Stimulated activated CD8-positive, alpha-beta memory T cell treated with anti-CD3 and anti-CD28 coated beads, Interleukin-2, amount 100 ng/mL, for 1 hour (primary cell): ENCODE measurements at places on chromosomes 13 and 19.

GRCh38 chr13:33771296-33771695, 46.7 kb upstream of the RFC3 start:
- DNase-seq, result no peak

GRCh38 chr19:41746593-41747227, 8.6 kb upstream of the CEACAM6 start:
- peak; percentile 8 for DNase-seq

GRCh38 chr13:44230071-44230470, 143.6 kb upstream of the SERP2 start:
- DNase-seq, result no peak

GRCh38 chr13:27622102-27622820, 569 bp downstream of the POLR1D start:
- DNase-seq, result peak; percentile 1

DNA sequence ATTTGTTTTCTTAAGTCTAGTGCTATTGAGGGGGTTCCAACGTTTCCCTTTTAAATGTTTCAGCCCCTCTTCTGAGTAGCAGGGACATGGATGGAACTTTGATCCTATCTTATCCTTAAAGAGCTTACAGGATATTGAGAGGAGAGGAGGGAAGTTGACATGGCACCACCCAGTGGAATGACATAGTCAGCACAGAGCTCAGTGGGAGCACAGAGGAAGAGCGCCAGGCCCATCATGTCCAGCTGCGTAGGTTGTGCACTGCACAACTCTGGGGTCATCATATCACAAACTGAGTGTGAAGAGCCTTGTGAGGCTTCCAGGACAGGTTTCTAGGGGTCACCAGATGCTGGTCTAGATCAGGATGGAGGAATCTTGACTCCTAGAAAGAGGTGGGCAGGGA, 4.6 kb upstream of the CDC42EP5 start:
- no peak for DNase-seq

GRCh38 chr13:97194479-97194878, 27.7 kb upstream of the MBNL2 start:
- DNase-seq, result no peak

DNA sequence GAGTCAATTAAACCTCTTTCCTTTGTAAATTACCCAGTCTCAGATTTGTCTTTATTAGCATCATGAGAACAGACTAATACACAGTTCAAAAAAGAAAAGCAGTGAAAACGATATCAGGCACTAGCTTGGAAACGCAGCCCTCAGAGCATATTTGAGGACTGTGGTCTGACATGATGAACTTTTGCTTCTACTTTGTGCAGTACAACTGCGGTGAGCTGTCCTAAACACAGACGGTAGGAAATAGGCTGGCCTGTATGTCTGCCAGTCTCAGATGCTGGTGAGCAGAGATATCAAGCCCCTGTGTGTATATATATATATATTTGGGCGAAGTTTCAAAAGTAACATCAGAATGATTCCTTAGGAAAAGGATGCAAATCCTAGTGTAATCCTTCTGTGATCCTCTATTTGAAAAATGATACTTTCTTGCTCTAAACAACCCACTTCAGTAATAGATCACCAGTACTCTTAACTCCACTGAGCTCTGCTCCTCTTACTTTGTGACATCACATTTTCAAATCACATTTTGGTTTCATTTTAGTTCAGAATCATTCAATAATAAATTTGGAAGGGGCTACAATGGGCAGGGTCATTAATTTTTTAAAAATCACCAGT, 74.4 kb downstream of the TNFRSF19 start:
- DNase-seq, result no peak

GRCh38 chr19:5790559-5791520, at the start of gene DUS3L:
TSS of gene DUS3L (minus strand) at chr19:5791163. CDS start at chr19:5791141, 22 bp downstream.
- DNase-seq, result peak; percentile 88

GRCh38 chr13:79185580-79185979, 220.5 kb downstream of the RBM26 start:
- no peak for DNase-seq

- DNase-seq, result no peak
Observed at GRCh38 chr13:111203736-111204389, 88.8 kb downstream of the ARHGEF7 start.

DNA sequence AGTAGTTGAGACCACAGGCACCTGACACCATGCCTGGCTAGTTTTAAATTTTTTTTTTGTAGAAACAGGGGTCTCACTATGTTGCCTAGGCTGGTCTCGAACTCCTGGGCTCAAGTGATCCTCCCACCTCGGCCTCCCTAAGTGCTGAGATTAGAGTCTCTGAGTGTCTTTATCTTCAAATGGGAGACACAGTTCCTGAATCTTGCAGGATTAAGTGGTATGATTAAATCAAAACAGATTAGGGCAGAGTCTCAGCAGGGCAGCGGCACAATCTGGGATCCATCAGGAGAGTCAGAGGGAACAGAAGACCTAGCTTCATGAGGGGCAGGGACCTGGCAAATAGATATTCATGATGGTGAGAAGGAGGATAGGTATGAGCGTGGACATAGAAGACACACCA, 953 bp downstream of the RLN3 start:
- no peak for DNase-seq

DNA sequence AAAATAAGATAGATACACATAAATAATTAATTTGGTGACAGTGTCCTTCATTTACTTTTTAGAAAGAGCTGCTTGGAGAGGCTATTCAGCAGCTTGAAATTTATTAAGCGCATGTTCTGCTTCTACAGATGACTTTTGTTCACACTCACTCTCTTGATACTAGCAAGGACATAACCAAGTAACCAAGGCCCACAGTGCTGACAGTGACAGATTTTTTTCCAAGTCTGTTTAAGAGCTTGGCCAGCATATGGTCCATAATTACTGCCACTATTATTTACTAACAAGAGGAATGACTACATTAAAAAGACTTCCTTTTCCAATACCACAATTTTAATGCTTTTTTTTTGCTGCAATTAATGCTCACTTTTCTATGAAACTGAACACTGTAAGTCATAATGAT, 673.7 kb upstream of the MIR17HG start:
- no peak for DNase-seq

- DNase-seq, result no peak
Observed at GRCh38 chr13:112448621-112449544, 72.7 kb downstream of the SPACA7 start.

DNA sequence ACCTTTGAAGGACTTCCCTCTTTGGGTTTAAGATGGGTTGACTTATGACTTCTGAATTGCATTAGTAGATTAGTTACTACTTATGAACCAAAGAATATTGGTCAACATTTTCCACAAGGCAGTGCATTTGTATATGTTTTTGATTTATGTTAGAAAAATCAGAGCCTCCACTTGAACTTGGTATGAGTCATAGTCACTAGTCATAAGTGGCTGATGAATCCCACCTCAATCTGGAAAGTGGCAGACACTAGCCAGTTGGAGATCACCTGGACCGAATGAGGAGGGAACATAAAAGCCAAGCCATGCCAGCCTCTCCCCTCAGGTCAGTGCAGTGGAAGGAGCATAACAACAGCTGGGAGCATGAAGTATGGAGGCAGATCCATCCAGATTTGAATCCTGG, 39.3 kb upstream of the SPART start:
- no peak for DNase-seq

GRCh38 chr13:48532256-48532505, 699 bp downstream of the RCBTB2 start:
- no peak for DNase-seq
